GM13976 (cell line): ENCODE measurements at places on chromosomes 5 and 9.
A peak's percentile ranks its signal among the peaks of the same experiment; 100 is the strongest.

GRCh38 chr9:14650596-14650995, 42.6 kb downstream of the ZDHHC21 start:
- no peak for DNase-seq

DNA sequence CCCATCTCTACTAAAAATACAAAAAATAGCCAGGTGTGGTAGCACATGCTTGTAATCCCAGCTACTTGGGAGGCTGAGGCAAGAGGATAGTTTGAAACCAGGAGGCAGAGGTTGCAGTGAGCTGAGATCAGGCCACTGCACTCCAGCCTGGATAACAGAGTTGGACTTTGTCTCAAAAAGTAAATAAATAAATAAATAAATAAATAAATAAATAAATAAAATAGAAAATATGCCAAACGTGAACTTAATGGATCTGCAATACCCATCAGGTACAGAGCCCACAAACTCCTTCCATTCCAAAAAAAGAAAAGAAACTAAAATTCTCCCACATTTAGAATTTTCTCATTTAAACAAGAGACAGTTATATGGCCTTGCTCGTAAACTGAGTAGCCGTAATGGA, 702.7 kb downstream of the CDH18 start:
- DNase-seq, result no peak

- no peak for DNase-seq
Measured at GRCh38 chr5:156326718-156327259, at the start of gene SGCD. TSS of gene SGCD (plus strand) at chr5:156327164.

- DNase-seq, result no peak
Measured at GRCh38 chr5:151271336-151271735, 18.4 kb downstream of the GM2A start.

DNA sequence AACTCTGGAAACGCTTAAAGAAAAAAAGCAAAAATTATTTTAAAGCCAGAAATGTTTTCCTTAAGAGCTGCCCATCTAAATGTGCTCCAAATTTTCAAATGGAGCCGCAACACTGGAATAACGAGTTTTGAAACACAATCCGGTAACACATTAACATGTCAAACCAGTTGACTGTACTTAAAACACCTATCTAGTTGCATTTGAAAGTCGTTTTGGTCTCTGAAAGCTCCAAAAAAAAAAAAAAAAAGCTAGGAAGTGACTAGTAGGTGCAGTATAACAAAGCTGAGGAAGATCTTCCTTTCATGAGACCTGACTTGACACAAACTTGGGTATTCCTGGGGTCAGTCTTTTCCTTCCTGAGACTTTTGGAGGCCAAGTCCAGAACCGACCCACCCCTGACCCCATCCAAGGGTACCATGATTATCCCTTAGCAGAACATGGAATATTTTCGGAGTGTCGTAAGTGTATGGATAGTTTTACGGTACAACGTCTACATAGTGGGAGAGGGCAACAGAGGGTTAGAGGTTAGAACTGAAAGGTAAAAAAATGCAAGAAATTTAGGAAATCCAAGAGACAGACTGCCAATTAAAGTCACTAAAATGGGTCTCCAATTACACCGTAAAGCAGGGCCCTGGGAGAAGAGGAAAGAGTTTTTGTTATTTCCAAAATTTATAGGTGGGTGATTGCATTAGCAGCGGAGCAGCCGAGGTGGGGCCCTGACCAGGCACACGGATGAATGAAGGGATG, 812 bp downstream of the CETN3 start:
- no peak for DNase-seq

DNA sequence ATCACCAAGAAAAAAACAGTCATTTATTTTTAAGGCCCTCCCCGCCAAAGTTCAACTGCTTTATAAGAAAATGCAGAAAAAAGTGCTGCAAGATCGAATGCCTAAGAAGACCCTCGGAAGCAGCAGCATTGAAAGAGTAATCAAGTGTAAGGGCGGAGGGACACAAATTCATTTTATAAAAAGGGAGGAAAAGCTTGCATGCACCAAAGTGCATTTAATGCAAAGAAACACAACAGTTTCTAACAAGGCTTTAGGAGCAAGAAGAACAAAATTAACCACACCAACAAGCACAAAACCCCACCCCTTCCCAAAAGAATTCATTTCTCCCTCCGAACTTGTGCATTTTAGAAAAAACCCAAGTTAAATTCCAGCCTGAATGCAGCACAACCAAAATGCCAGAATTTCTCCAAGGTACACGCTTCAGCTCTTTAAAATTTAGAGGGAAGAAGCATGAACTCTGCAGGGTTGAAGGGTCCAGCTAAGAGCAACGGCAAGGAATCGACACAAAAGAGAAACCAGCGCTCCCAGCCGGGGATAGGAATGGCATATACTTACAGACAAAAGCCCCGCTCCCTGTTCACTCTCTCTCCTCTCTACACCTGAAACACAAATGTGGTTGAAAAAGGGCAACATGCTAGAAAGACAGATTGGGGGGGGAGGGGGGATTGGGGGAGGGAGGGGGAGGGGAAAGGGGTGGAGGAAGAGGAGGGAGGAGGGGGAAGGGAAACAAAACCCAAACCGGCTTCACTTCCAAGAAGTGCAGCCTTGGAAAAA, at the start of gene NREP:
TSS of gene NREP (minus strand) at position 614 of the 774 bp plus-strand sequence. CDS start 1,422 bp downstream, outside the sequence.
- DNase-seq, result no peak

DNA sequence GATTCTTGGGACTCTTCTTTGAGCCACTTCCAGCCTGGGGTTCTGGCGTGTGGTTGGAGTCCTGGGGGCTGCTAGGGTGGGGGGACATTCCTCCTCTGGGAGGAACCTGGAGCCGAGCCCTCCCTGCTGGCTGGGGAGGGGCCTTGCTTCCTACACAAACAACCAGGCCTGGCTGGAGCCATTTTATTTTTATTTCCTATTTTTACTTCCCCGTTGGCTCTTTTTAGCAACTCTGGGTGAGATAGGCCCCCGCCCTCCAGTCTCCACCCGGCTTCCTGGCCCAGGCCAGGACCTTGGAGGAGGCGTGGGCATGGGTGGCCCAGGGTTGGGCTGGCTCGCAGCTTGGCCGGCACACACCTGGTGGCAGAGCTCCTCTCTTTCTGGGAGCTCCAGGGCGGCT, 15.1 kb downstream of the RXRA start:
- no peak for DNase-seq

GRCh38 chr5:136143312-136143711, 10.7 kb downstream of the SMAD5 start:
- no peak for DNase-seq

DNA sequence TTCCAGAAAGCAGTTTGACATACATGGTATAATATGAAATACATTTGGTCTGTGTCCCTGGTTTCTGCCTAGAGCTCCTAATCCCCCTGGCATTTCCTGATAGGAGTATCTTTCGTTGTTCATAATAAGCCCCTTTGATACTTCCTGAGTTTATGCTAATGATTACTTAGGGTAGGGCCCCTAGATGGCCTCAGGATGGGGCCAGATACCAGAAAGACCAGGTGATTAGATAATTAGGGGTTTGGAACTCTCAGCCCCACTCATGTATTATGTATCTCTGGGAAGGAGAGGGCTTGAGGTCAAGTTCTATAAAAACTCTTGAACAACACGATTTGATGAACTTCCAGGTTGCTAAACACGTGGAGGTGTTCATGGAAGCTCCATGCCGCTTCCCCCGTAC, 163.3 kb upstream of the ZNF608 start:
- DNase-seq, result no peak

- peak; percentile 32 for DNase-seq
Measured at GRCh38 chr9:106862821-106863720, at the start of gene ZNF462. TSS of gene ZNF462 (plus strand) at chr9:106863166. CDS start at chr9:106923384, 60,218 bp downstream.

GRCh38 chr5:153209016-153209415, 281.5 kb upstream of the GRIA1 start:
- no peak for DNase-seq

DNA sequence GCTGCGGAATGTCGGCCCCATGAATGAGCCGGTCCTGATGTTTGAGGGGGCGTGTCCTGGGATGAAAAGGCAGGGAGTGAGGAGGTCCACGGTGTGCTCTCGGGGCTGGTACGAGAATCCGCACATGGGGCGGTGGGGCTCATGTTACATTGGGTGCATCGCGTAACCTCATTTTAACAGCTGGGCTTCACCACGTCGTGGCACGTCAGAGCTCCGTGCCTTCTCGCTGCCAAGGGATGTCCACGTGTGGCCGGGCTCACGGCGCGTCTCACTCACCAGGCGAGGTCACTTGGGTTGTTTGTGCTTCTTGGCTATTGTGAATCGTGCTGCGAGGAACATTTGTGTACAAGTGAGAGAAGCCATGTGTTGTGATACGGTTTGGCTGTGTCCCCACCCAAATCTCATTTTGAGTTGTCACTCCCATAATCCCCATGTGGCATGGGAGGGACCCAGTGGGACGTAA, 29.1 kb upstream of the IRX4 start:
- no peak for DNase-seq

DNA sequence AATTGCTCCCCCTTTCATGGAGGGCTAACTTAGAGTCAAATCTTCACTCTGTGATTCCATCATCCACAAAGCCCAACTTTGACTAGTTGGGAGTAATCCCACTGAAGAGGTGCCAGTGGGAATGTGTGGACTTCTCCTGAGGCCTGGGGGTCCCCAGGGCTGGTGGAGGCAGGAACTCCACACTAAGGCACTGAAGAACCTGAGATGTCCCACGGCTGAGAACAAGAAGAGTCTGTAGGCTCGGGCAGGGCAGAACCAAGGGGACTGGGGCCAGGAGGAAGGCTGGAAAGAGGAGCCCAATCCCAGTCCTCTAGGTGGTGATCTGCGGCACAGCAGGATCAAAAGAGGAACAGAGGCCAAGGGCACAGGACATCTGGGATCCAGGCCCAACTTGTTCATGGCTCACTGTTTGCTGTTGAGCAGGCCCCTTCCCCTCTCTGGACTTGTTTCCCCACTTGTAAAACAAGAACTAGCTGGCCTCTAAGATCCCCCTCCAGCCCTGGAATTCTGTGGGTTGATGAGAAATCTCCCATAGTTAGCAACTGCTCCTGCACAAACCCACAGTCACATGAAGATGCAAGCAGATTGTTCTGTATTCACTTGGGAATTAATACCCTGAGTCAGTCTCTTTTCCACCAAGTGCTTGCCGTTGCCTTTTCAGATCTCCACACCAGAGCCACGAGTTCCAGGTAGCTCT, 32.7 kb upstream of the ALDH1B1 start:
- DNase-seq, result no peak

DNA sequence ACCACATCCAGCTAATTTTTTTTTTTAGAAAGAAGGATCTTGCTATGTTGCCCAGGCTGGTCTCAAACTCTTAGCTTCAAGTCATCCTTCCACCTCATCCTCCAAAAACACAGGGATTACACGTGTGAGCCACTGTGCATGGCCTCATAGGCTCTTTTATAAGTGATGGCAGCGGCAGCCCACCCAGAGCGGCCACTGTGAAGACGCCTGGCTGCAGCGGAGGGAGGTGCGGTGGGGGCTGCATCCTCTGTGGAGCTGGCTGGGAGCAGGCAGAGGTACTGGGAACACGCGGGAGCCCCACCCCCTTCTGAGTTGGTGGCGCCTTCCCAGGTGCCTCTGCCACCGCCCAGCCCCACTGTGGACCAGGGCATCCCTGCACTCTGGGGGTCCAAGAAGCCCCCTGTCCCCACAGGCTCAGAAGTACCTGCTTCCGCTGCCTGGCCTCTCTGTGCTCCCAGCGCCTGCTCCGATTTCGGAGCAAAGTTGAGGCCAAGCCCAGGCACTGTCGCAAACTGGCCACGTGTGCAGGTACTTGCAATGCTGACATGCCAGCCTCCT, 16.9 kb upstream of the ECPAS start:
- DNase-seq, result no peak

DNA sequence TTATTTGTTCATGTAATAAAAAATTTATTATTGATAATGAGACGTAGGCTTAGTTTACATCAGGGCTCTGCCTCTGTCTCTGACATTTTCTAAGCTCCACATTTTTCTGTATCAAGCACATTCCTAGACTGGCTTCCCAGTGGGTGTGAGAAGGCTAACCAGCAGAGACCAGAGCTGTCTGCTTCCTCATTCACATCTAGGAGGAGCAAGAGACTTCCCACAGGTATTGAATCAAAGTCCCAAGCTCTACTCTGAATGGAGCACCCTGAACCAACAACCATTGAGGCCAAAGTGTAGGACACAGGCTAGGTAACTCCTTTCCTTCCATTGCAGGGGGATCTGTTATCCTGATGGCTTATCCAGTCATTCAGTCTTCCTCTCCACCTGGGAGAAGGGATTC, 72.4 kb downstream of the PARP8 start:
- no peak for DNase-seq

GRCh38 chr9:114774524-114774923, 31.3 kb downstream of the TNFSF15 start:
- no peak for DNase-seq

- no peak for DNase-seq
Measured at GRCh38 chr5:82164977-82165713, 113.0 kb downstream of the RPS23 start.

DNA sequence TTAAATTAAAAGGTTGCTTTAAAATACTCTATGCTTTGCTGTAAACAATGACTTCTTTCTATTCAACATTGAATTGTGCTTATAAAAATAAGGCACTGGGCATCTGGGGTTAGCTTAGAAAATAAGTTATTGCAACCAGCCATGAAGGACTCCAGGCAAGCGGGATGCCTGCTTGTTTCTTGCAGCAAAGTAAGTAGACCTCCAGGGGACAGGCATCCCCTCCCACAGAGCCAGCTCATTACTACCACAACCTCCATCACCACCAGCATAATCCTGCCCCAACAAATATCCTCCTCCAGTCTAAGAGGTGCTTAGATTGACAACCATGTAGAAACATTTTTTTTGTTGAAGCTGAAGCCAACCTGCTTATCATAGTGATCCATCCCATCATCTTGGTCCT, 190.4 kb downstream of the TARS1 start:
- DNase-seq, result no peak

GRCh38 chr5:12316812-12317211, 412.6 kb upstream of the CTNND2 start:
- no peak for DNase-seq

GRCh38 chr5:153831973-153832372, 206.7 kb downstream of the FAM114A2 start:
- DNase-seq, result peak; percentile 22

DNA sequence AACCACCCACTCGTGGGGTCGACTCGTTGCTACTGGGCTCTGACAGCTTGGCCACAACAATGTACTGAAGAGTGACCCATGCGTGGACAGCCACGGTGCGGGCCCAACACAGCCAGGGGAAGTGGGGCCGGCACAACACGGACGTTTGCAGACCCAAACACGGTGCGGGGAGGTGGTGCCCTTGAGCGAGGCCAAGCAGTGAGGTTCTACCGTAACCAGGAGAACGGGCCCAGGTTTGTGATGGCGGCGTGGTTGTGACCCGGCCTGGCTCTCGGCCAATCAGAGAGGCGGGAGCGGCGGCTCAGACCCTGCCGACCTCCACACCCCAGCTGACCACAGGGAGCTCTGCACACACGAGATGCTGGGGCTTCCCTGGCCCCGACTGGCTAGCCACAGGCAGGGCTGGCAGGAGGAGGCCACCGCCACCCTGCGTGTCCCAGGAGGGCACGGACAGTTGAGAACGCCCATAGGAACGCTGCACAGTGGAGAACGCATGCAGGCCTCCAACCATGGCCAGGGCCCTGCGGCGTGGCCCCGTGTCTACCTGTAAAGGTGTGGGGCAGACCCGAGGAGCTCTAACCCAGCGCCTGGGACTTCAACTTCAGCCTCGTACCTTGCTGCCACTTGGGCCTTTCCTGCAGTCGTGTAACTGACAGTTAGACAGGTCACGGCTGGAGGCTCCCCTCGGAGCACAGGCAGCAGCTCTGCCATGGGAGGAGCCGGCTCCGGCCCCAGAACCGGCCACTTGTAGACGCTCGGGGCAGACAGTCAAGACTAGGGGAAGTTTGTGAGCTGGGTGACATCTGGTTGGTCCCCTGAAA, 13.7 kb downstream of the BRD3 start:
- DNase-seq, result no peak

GRCh38 chr9:70478963-70479641, 64.6 kb upstream of the KLF9 start:
- DNase-seq, result no peak
